ENCODE measurements at places on chromosomes 11 and 22.

DNA sequence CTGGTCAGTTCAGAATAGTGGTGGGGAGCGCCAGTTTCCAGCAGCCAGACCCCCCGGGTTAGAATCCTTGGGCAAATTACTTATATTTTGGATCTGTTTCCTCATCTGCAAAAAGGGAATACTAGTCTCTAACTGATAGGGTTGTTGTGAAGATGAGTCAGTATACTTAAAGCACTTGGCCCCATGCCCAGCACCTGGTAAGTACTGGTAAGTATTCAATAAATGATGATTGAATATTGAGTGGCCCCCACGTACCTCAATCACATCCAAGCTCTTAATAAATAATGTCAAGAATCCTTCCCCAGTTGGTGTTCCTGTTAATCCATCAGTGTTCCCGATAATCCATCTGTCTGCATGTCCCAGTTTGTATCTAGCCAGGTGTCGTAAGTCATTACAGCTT, 12.1 kb downstream of the ACP2 start:
- peak; percentile 30 for DNase-seq

DNA sequence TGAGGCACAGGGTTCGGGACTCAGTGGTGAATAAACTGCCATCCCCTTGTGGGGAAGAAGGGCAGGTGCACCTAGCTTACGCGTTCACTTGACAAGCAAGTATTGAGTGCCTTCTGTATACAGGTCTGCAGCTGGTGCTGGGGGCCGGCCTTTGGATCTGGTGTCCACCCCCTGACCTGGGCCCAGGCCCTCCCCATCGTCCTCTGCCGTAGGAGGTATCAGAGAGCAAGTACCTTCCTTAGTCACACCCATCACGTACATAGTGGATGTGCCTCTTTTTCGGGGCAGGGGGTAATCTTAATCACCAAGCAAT, 53.3 kb downstream of the SMIM38 start:
- DNase-seq: no peak

- no peak for DNase-seq
These were observed 105.8 kb upstream of the LDLRAD3 start for GRCh38 chr11:35838071-35838470.

DNA sequence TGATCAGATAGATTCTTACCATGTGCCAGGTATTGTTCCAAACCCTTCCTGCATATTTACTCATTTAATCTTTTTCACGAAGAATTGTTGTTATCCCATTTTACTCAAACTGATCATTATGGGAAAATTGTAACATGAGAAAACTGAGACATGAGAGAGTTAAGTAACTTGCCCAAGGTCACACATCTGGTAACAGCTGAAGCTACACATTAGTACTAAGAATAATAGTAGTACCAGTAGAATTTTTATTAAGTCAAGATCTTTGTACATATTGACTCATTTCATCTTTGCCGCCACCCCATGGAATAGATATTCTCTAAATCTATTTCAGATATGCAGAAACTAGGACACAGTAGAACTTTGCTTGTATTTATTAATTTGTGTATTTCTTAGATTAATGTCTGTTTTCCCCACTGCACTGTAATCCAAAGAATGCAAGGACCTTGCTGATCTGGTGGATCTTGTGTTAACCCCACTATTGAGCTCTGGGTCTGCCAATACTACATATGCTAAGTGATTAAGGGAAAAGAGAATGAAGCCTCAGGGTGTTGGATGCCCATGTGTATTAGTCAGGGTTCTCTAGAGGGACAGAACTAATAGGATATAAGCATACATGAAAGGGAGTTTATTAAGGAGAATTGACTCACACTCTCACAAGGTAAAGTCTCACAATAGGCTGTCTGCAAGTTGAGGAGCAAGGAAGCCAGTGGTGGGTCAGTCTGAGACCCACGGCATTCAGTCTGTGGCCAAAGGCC, 72.8 kb downstream of the PARVA start:
- DNase-seq: no peak

DNA sequence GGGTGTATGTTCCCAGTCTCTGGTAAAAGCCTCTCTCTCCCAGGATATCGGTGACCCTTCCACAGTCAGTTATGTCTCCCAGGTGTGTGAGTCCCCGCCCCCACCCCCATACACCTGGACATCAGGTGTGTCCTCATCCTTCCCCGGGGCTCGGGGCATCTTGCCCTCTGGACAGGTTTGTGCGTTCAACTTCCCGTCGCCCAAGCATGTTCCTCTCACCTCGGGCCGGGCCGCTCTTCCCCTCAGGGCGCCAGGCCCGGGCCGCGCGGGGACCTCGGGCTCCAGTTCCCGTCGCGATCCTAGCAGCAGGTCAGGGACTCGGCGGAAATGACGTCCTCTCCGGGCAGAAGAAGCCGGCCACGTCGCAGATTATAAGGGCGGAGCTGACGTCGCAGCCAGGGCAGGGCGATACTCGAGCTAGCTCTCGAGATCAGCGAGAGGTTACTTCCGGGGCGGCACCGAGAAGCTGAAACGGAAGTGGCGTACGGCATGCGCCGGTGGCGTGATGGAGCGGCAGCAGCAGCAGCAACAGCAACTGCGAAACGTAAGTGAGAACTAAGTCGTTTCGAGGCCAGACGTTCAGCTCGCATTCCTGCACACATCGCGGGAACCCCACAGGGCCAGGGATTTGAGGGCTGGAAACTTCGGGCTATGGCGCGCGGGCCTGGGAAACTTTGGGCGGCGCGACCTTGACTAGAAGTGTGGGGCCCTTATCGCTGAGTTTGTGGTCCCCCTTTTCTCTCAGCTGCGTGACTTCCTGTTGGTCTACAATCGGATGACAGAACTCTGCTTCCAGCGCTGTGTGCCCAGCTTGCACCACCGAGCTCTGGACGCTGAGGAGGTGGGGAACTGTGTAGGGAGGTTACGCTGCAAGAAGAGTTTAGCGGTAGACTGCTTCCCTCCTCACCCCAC, at the start of the genes ARFIP2 and TIMM10B:
ARFIP2 (minus strand) TSS at position 320 of the 912 bp plus-strand sequence. CDS start 910 bp downstream, outside the sequence.
TIMM10B (plus strand) TSS at position 490 of the 912 bp plus-strand sequence; CDS start at position 506, 16 bp downstream.
- peak; percentile 98 for DNase-seq

DNA sequence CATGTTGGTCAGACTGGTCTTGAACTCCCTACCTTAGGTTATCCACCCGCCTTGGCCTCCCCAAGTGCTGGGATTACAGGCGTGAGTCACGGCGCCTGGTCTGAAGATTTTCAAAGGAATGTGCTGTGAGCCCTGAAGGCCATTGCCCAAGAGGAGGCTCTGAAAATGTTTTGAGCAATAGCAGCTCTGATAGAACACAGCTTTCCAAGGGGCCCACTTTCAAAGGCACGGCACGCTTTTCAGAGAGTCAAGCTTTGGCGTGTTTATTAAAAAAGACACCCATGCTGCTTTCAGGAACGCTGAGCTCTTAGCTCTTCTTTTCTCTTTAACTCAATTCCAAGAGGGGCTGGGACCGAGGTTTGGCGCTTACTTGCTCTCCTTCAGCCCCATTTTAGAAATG, 73.8 kb upstream of the CDON start:
- no peak for DNase-seq

GRCh38 chr11:35553831-35554230, 28.4 kb upstream of the PAMR1 start:
- no peak for DNase-seq

- DNase-seq: no peak
These were observed 86.2 kb upstream of the OPCML start for GRCh38 chr11:133618544-133618943.

DNA sequence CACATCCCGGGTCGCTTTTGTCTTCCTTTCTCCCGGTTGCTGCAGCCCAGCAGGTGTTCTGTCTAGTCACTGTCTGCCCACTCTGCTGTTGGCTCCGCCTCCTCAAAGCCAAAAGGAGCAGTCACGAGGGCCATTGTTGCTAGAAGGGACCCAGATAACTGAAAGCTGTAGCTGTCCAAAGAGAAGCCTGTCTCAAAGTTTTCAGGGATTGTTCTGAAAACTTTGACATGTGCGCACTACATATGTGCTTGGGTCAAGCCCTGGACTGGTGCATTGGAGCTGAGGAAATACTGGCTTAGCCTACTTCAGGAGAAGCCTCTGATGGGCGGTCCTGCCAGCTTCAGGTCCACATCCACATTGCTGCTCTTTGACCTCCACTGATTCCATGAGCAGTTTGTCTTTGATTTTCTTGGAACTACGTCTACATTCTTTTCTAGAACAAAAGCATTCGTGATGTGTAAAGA, 8.8 kb upstream of the OR2AT4 start:
- no peak for DNase-seq

DNA sequence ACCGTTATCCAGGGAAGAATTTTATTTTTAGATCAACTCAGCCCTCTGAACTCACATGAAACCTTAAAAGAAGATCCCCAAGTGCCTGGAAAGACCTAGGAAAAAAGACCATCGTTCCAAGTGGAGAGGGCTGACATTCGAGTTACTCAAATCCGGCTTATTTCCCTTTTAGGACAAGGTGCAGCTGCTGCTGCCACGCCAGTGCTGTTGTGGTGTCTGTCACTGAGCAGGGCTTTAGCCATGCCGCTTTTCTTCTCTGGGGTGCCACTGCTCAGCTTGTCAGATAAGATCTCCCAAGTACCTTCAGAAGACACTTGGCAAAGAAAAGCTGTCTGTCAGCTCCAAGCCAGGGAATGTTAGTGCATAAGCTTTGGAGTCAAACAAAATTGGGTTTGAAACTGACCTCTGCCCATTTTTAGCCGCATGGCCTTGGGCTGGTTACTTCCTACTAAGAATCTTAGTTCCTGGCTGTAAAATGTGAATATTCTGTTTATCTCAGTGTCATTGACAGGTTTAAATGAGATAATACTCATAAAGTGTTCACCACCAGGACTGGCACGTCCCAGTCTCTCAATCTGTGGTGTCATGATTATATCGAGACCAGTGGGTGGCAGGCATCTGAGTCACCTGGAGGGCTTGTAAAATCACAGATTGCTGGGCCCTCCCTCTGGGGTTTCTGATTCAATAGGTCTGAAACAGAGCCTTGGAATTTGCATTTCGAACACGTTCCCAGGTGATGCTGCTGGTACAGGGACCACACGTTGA, 117.5 kb downstream of the PKNOX2 start:
- peak; percentile 4 for DNase-seq

GRCh38 chr11:73995247-73995646, 12.6 kb upstream of the UCP2 start:
- DNase-seq: peak; percentile 36

- DNase-seq: no peak
These were observed 150.9 kb upstream of the THY1 start for GRCh38 chr11:119573858-119574257.

DNA sequence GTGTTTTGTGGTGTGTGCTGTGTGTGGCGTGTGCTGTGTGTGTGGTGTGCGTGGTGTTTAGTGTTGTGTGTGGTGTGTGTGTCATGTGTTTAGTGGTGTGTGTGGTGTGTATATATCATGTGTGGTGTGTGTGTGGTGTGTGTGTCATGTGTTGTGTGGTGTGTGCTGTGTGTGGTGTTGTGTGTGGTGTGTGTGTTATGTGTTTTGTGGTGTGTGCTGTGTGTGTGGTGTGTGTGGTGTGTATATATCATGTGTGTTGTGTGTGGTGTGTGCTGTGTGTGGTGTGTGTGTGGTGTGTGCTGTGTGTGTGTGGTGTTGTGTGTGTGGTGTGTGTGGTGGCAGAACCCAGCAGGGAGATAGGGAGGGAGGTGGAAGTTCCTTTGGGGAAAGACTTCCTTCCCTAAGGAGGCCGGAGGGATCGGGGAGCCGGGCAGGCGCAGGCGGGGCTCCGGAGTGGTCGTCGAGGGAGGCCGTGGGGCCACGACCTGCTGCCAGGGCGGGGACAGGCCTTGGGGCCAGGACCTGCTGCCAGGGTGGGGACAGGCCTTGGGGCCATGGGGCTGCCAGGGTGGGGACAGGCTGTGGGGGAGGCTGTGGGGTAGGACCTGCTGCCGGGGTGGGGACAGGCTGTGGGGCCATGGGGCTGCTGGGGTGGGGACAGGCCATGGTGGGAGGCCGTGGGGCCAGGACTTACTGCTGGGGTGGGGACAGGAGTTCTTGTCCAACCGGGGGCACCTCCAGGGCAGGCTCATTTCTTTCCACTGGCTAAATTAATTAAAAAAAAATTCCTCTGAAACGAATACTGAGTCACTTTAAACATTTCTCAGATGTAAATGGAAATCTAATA, 15.2 kb downstream of the PIM3 start:
- DNase-seq: no peak

DNA sequence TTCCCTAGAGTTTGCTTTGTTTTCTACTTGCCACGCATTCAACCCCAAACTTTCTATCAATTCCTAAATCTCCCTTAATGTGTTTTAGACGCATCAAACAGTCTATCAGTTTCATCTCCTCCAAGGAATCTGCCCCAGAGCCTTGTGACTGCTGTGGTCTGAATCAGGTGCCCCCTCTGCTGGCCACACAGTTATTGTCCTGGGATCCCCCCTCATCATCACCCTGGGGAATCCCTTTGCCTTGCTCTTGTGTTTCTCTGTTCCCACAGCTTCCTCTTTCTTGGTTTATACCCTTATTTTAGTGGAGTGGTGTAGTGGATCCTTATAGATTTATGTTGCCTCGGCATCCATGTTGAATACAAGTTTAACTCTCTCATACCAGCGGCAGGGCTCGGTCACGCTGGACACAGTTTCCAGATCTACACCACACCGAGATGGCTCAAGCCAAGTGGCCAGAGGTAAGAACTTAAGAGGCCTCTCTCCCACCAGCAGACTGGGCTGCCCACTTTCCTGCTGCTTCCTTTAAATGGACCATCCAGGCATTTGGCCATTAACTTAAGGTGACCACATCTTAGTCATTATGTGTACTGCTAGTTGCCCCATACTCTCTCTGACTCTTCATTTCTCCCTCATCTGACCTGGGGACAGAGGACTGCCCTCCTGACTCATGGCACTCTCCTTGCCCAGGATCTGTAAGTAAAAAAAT, 8.2 kb downstream of the UPB1 start:
- peak; percentile 39 for DNase-seq

DNA sequence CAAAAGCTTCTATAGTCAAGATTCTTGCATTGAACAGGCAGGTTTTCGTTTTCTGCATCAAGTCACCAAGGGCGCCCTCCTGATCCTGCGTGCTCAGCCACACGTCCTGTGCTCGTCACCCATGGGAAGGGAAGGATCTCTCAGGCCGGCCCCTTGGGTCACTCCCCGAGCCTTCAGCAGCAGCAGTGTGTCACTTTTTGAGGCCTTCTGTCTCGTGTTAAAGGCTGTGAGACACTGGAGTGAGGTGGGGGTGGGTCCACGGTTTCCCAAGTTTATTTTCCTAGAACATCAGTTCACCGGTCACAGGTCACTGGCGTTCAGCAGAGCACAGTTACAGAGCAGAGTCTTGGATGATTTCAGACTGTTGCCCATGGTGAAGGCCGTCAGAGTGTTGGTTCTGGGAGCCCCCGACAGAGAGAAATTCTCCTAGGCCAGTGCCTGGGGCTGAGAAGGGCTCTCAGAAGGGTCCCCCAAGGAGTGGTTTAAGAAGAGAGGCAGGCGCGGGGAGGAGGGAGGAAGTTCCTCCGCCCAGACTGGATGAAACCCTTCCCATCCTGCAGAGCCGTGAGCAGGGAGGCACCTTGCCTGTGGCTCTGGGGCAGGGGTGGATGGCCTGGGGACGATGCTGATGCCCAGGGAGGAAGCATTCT, 13.5 kb upstream of the ADORA2A start:
- no peak for DNase-seq

Data from RKO (cell line).